ENCODE measurements at places on chromosomes 12 and 14. TPM values are rescaled to one million over a fixed set of nuclear protein-coding genes. Genes with fewer than 3 reads are reported as not detected.

The FIGNL2 gene
- polyA plus RNA-seq: not detected

The BORCS5 gene
- polyA plus RNA-seq: 4.9 TPM

The MMP19 gene
- not detected for polyA plus RNA-seq

The BMAL2 gene
- 0.83 TPM for polyA plus RNA-seq

The SYNDIG1L gene
- polyA plus RNA-seq: not detected

The LRP1-AS gene
- polyA plus RNA-seq: not detected

The SLC38A2 gene
- polyA plus RNA-seq: 31.7 TPM

The KRT8 gene
- polyA plus RNA-seq: not detected
